ENCODE measurements at places on chromosomes 6 and 20.

GRCh38 chr6:47701363-47701762, 3.0 kb downstream of the ADGRF4 start:
- DNase-seq: no peak

DNA sequence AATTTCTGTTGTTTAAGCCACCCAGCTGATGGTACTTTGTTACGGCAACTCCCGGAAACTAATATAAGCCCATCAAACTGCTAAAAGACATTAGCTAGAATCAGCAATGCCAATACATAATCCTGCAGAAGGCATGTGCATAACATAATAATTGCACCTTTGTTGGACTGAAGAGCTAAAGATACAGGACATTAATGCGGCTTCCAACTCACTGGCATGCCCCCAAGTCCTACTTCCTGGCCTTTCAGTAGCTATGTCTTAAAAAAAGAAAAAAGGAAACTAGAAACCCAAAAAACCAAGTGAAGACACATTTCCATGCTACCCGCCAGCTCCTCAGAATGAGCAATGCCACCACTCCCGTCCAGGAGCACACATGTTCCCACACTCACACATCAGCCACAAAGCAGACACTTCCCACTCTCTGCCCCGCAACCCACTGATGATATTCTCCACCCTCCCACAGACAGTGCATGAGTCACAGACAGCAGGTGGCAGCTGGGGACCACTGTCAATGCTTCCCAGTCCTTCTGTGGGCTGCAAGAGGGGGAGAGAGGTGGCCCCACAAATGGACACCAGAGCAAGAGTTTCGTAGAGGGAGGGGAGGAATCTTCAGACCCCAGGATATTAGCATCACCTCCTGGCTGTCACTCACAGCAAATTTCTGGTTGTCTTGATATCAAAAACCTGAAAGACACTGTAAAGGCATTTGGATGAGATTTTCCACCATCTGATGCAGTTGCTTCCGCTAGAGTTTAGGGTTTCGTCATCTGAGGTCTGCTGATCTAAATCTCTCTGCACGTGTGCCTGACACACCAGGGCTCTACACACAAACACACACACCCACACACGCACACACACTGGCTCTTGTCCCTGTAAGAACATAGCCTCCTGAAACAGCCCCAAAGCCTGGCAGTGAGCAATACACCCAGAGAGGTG, 32.8 kb downstream of the GFOD1 start:
- DNase-seq: peak; percentile 85

- DNase-seq: no peak
These were observed 303.3 kb upstream of the MMS22L start for GRCh38 chr6:97586344-97586743.

GRCh38 chr20:32968478-32969241, 35.6 kb downstream of the SUN5 start:
- DNase-seq: peak; percentile 73

GRCh38 chr6:101961357-101961756, 567.8 kb downstream of the GRIK2 start:
- DNase-seq: no peak

DNA sequence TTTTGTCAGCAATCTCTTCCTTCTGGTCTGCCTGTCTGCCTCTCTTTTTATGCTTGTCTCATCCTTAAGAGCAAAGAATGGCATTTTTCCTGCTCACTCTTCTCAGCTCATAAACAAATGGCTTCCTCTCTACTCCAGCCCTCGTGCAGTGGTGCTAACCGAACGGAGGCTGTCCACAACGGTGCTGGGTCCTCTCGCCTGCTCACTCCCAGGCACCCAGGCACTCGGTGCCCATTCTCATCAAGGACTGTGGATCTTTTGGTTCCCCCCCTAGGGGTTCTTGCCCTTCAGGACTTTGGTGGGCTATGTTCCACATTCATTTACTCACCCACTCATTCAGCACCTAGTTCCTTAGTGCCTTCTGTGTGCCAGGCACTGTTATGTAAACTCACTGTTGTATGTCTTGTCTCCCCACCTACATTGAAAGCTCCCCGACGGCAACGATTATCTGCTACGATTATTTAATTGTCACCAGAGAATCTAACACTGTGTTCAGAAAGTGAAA, 113.9 kb downstream of the FYN start:
- DNase-seq: no peak

DNA sequence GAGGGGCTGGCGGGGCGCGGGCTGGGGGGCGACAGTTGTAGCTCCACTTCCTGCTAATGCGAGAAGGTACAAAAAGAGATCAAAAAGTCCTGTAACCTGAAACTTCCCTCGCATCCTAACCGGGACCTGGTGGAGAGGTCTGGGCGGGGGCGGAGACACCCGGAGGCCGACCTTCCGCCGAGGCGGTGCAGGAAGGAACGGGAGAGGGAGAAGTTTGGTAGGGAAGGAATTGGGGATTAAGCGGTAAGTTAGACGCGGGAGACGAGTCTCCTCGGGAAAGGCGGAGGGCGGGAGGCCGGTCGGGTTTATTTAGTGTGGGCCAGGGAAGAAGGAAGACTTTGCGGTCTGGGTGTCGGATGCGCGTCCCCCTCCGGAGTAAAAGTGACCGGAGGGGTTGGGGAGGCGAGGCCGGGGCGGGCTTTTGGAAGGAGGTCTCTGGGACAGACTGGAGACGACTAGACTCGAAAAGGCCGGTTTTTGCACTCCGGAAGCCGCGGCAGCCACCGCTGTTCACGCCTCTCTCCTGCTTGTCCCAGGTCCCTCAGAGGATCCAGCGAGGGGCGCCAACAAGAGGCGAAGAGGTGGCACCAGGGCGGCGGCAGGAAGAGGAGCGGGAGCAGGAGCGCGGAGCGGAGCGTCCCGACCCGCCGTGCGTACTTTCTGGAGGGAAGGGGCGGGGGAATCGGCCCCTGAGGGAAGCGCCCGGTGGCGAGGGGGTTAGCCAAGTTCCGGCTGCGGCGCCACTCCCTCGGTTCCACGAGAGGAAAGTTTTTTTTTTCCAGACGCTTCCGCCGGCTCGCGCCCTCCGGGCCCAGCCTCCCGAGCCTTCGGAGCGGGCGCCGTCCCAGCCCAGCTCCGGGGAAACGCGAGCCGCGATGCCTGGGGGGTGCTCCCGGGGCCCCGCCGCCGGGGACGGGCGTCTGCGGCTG, 734 bp downstream of the TPBG start:
- peak; percentile 37 for DNase-seq

- DNase-seq: no peak
These were observed 193.2 kb upstream of the MYLIP start for GRCh38 chr6:15935661-15936060.

- no peak for DNase-seq
These were observed 27.2 kb upstream of the QKI start for GRCh38 chr6:163387317-163387716.

Data from activated T-cell treated with anti-CD3 and anti-CD28 coated beads, Interleukin-2, amount 50 U/mL, for 48 hours (primary cell).